Nucleus accumbens (tissue), 56 donors: ENCODE measurements at places on chromosomes 1 and 21.

- peak; percentile 55 for DNase-seq
These were observed 940 bp upstream of the PLA2G2C start for GRCh38 chr1:20187103-20187812.

- DNase-seq: no peak
These were observed 44.1 kb downstream of the ITSN1 start for GRCh38 chr21:33686386-33686785.

- no peak for DNase-seq
These were observed 3.4 kb downstream of the MYOM3 start for GRCh38 chr1:24108334-24109165.

GRCh38 chr1:228921481-228921880 lies 186.2 kb downstream of the RHOU start:
- no peak for DNase-seq

GRCh38 chr1:199404191-199404590 lies 623.3 kb upstream of the NR5A2 start:
- DNase-seq: no peak

- no peak for DNase-seq
These were observed 245.9 kb downstream of the DISC1 start for GRCh38 chr1:231872461-231872910.

GRCh38 chr1:68953311-68953710 lies 456.4 kb upstream of the DEPDC1 start:
- DNase-seq: no peak

- no peak for DNase-seq
These were observed 1014.5 kb downstream of the BRINP3 start for GRCh38 chr1:189463166-189463565.

- DNase-seq: no peak
These were observed 618 bp downstream of the CLCC1 start for GRCh38 chr1:108962681-108963051.

DNA sequence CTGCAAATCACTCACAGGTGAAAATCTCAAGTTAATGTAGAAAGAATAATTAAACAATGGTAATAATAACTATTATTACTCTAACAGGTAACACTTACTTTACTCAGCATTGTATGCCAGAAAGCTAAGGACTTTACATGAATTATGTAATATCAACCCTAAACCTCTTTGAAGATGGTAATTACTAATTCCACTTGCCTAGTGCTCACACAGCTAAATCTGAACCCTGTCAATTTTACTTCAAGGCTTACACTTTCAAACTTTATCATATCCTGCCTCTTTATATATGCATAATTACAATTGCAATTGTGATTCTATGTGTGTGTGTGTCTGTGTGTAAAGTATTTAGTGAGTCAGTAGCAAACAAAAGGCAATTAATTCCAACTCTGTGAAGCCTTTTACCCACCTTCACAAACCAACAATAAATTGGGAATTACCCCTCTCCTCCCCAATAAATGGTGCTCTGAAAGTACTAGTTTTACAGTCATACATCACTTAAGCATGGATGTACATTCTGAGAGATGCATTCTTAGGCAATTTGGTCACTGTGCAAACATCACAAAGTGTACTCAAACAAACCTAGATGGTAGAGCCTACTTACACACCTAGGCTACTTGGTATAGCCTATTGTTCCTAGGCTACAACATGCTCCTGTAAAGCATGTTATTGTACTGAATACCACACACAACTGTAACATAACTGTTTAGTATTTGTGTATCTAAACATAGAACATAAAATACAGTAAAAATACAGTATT lies 5.9 kb downstream of the ZNF644 start:
- DNase-seq: no peak

DNA sequence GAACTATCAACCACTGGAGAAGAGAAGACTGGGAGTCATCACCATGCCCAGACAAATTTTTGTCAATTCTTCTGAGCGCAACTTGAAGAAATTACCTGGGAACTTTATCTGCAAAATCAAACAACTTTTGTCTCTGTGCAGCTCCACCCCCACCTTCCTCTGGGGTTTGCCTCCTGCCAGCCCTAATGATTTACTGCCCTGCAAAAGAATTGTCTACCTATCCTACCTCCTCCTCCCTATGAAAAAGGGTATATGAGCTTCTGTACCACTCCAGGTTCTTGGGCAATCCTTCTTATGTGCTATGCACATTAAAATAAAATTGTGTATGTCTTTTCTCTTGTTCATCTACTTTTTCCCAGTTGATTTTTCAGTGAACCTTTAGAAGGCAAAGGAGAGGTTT lies 191.9 kb downstream of the URB2 start:
- no peak for DNase-seq

DNA sequence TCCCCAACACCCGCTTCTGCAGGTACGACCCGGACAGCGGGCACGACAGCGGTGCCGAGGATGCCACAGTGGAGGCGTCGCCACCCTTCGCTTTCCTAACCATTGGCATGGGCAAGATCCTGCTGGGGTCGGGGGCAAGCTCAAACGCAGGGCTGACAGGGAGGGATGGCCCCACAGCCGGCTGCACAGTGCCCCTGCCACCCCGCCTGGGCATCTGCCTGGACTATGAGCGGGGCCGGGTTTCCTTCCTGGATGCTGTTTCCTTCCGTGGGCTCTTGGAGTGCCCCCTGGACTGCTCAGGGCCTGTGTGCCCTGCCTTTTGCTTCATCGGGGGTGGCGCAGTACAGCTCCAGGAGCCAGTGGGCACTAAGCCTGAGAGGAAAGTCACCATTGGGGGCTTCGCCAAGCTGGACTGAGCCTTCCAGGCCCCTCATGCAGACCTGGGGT lies 10.1 kb downstream of the TRIM46 start:
- no peak for DNase-seq

GRCh38 chr1:229437443-229437842 lies 3.5 kb upstream of the ACTA1 start:
- no peak for DNase-seq

GRCh38 chr1:50048791-50049190 lies 25.0 kb upstream of the AGBL4 start:
- no peak for DNase-seq

DNA sequence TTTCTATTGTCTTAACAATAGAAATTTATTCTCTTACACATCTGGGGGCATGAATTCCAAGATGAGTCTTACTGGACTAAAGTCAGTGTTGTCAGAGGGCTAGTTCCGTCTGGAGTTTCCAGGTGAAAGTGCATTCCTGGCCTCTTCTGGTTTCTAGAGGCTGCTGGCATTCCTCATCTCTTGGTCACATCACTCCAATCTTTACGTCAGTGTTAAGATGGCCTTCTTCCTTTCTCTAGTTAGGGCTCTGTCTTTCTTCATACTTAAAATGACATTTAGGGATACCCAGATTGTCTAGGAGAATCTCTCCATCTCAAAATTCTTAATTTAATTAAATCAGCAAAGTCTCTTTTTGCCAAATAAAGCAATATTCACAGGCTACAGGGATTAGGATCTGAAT lies 13.3 kb upstream of the PDC start:
- DNase-seq: no peak

GRCh38 chr1:100415498-100415778 lies 63.1 kb downstream of the CDC14A start:
- no peak for DNase-seq

DNA sequence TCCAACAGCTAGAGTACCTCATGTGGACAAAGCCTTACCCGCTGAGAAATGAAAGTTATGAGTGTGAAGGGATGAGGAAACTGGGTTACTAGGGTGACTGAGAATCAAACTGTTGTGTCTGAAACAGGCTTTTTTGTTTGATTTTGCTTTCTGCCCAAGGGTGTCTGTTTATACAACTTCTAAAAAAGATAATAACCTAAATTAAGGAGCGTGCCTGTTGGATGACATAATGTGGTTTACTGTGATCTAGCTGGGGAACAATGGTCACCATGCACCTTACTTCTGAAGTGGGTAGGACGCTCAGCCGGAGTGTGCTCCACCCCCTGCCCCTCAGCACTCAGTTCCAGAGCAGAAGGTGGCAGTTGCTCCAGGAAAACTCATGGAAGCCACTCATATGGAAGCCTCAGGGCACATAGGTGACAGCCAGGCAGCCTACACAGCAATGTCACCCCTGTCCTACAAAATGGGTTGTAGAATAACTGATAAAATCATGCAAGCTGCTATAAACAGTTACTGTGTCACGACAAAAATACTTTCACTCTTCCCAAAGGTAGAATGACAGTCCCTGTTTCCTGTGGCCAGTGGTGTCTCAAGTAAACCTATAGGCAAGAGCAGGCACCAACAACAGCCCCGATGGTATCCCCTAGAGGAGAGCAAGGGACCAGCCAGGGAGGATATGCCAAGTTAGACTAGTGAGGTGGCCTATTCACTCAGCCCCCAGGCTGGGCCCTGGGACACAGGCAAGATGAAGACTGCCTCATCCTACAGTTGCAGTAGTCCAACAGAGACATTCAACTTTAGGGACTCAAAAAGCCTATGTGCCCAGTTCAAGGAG lies 29.3 kb downstream of the SIPA1L2 start:
- no peak for DNase-seq
